IMR-90 (cell line): ENCODE measurements at places on chromosomes 1 and 21. TPM values are rescaled to one million over a fixed set of nuclear protein-coding genes. Genes with fewer than 3 reads are reported as not detected.

Gene S100A12
- not detected in 2 replicates for total RNA-seq

GRCh38 chr1:216721863-216722262, 1.4 kb downstream of the ESRRG start:
- no peak for DNase-seq
- H3K27ac ChIP-seq, result no peak overlapping the region
- H3K27me3 ChIP-seq, result no peaks in the 10 kb centered on the region
- H3K36me3 ChIP-seq, result no peaks in the 10 kb centered on the region
- no peak overlapping the region for H3K4me3 ChIP-seq

- H3K4me1 ChIP-seq, result no peaks in the 10 kb centered on the region
- H3K4me3 ChIP-seq, result no peak overlapping the region
- H3K27me3 ChIP-seq, result peaks cover 12% of the 10 kb centered on the region
- no peak overlapping the region for H3K27ac ChIP-seq
- H3K36me3 ChIP-seq, result no peaks in the 10 kb centered on the region
Observed at GRCh38 chr1:117600966-117601365, 4.9 kb upstream of the TENT5C start.

GRCh38 chr1:22772014-22772413, 61.4 kb downstream of the EPHB2 start:
- no peaks in the 10 kb centered on the region for H3K27me3 ChIP-seq
- no peaks in the 10 kb centered on the region for H3K36me3 ChIP-seq
- DNase-seq, result no peak
- no peak overlapping the region for H3K27ac ChIP-seq
- no peak overlapping the region for H3K4me3 ChIP-seq
- peaks cover 6% of the 10 kb centered on the region; the same call in 1 of the 2 replicates for H3K4me1 ChIP-seq

DNA sequence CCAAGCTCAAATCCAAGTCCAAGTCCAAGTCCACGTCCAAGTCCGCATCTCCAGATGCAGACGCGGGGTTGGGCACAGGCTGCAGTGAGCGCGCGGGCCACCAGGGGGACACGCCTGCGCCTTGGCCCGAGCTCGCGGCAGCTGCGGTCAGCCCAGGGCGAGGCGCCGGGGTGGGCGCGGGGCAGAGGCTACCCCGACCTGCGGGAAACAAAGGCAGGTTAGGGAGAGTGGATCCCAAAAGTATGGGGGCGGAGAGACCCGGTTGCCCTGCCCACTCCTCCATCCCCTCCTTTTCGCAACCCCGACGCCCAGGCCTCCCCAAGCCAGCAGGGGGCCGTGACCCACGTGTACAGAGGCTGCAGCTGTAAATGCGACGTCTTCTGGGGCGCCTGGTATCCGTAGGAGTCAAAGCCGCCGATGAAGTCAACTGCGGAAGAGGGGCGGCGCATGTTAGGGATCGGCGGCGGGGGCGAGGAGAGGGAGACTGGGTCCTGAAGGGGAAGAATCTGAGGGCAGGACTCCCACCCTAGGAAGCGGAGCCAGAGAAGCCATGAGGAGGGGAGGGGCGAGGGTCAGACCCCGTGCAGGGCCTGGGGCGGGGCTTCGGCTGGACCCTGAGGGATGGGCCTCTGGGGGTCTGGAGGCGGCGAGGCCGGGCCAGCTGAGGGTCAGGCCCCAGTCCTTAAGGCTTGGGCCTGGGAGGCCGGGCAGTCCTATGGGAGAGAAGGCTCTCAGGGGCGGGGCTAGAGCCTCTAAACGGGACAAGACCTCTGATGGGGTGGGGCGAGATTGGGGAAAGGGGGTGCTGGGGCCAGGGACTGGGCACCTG, 58.0 kb downstream of the NKAIN1 start:
- H3K4me3 ChIP-seq, result no peak overlapping the region
- no peaks in the 10 kb centered on the region for H3K4me1 ChIP-seq
- H3K27ac ChIP-seq, result no peak overlapping the region
- H3K36me3 ChIP-seq, result no peaks in the 10 kb centered on the region
- peaks cover 14% of the 10 kb centered on the region; the same call in 1 of the 2 replicates for H3K27me3 ChIP-seq

- H3K27me3 ChIP-seq, result no peaks in the 10 kb centered on the region
- H3K36me3 ChIP-seq, result no peaks in the 10 kb centered on the region
- no peak for DNase-seq
- H3K4me3 ChIP-seq, result no peak overlapping the region
Observed at GRCh38 chr1:78113156-78113916, 67.6 kb downstream of the GIPC2 start.
